ENCODE measurements at places on chromosomes 6 and 20.

DNA sequence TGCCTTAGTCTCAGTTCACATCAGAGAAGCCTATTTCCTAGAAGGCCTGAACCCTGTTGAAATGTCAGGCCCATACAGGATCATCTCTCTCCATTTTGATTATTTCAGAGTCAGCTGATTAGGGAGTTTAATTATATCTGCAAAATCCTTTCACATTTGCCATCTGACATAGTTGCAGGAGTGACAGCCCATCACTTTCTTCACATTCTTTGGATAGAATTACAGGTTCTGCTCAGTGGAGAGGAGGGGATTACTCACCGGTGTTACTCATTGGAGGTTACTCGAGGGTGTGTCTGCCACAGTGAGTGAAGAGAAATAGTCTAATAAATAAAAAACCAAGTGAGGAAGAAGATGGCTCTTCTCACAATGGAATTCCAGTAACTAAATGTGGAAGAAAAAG lies 216.8 kb downstream of the TMEM242 start:
- H3K36me3 ChIP-seq, result no peaks in the 10 kb centered on the region
- peaks cover 44% of the 10 kb centered on the region for H3K4me1 ChIP-seq
- DNase-seq, result no peak
- H3K27me3 ChIP-seq, result no peaks in the 10 kb centered on the region

DNA sequence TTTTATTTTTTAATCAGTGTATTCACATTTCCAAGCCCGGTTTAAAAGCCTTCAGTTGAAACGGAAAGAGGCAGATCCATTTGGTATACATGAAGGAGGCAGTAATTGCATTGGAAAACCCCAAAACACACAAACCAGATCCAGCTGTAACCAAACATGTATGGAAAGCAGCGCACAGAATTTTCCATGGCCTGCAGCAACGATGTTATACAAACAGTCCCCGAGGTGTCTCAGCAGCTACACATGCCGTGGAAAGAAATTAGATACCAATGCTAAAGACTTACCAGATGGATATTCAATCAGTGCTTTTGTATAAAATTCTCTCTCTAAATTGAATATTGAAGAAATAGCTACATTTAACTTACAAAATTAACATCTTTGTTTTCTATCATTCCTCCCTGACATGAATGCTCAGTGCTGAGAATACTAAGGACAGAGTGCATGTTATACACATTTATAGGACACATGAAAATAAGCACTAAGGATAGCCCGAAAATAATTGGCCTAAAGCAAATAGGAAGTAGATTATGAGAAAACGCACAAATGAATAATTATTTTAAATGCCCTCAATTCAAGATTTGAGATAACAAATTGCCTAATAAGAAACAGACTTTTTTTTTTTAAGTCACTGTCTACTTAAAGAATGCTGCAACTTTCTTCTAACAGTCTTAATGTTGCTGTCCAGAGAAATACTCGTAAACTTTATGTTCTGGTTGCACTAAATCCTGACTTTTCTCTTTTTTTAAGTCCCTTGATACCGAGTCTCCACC lies 713.1 kb downstream of the HDGFL1 start:
- no peak overlapping the region for H3K27ac ChIP-seq
- H3K4me3 ChIP-seq, result no peak overlapping the region
- no peaks in the 10 kb centered on the region for H3K4me1 ChIP-seq

DNA sequence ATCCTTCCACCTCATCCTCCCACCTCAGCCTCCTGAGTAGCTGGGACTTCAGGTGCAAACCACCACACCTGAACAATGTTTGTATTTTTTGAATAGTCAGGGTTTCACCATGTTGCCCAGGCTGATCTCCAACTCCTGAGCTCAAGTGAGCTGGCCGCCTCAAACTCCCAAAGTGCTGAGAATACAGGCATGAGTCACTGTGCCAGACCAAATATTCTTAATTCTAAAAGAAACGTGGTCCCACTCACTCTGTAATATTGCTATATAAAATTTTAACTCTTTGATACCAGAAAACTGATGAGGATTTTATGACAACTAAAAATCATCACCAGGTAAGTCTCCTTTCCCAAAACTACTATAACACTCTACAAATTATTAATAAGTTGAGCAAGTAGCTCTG lies 716.8 kb upstream of the GJE1 start:
- no peaks in the 10 kb centered on the region for H3K36me3 ChIP-seq
- no peaks in the 10 kb centered on the region for H3K27me3 ChIP-seq

GRCh38 chr6:3277251-3277650 lies 18.5 kb downstream of the PSMG4 start:
- H3K4me1 ChIP-seq, result peaks cover 6% of the 10 kb centered on the region
- H3K27ac ChIP-seq, result no peak overlapping the region

DNA sequence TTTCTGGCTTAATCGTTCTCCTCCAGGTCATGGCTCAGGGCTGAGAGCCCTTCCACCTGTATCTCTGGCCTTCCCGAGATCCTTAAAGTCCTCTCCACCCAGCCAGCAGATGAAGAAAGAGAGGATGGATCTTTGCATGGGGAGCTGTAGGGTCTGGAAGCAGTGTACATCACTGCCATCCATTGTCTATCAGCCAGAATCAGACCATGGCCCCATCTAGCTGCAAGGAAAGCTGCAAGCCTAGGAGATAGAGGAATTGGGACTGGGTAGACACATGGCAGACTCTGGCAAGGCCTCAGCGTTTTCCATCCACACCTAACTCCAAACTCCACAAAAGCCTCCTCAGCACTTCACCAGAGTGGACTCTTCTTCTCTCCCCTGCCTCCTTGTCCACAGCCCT lies 113.8 kb upstream of the MAFB start:
- peaks cover 3% of the 10 kb centered on the region for H3K4me1 ChIP-seq
- H3K4me3 ChIP-seq, result no peak overlapping the region
- no peak overlapping the region for H3K27ac ChIP-seq
- H3K36me3 ChIP-seq, result no peaks in the 10 kb centered on the region
- peaks cover 8% of the 10 kb centered on the region for H3K27me3 ChIP-seq
- DNase-seq, result no peak

GRCh38 chr6:72675396-72675795 lies 53.5 kb downstream of the KCNQ5 start:
- H3K27ac ChIP-seq, result no peak overlapping the region
- DNase-seq, result no peak
- H3K4me1 ChIP-seq, result no peaks in the 10 kb centered on the region
- no peak overlapping the region for H3K4me3 ChIP-seq
- no peaks in the 10 kb centered on the region for H3K27me3 ChIP-seq

DNA sequence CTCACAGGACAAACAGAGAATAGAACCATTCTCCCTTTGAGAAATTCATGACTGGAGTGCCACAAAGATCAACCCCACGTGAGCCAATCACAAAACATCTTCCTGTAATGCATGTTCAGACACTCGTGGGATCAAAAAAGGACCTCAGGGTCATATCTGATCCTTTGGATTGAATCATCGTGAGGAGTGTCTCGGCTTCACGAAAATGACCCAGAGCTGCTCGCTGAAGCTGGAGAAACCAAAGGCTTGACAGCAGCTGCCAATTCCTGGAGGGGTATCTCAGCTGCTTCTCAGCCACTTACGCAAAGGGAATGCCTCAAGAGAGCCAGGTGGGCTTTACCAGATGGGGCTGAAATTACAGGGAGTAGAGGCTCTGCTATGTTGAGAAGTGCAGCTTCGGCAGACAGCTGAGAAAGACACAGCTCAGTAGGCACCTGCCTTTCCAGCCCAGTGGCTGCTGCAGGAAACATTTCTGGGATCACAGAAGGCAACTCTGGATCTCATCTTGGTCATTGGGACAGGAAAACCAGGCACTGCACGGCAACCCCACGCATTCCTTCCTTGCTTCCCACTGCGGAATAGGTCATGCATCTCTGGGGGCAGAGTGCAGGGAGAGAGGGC lies 813.1 kb downstream of the KIF16B start:
- no peak overlapping the region for H3K4me3 ChIP-seq
- no peak overlapping the region for H3K27ac ChIP-seq
- DNase-seq, result no peak
- no peaks in the 10 kb centered on the region for H3K36me3 ChIP-seq
- no peaks in the 10 kb centered on the region for H3K27me3 ChIP-seq

All from natural killer cell treated with Interleukin-12 subunit alpha and Interleukin-12 subunit beta and Interleukin-15 and Interleukin-18, amount 100 ng/mL, for 72 hours (primary cell).